Uterus (tissue), 4 donors: ENCODE measurements at places on chromosomes 1 and 21. TPM values are rescaled to one million over a fixed set of nuclear protein-coding genes. Genes with fewer than 3 reads are reported as not detected.

Gene SORT1
- total RNA-seq = 22.9 TPM

GRCh38 chr1:55197099-55197498 is 18.1 kb downstream of the USP24 start:
- H3K4me3 ChIP-seq = no peak overlapping the region
- H3K27ac ChIP-seq = peak overlapping the region; percentile 51
- no peaks in the 10 kb centered on the region for H3K27me3 ChIP-seq
- DNase-seq = no peak
- no peaks in the 10 kb centered on the region for H3K36me3 ChIP-seq
- H3K4me1 ChIP-seq = no peaks in the 10 kb centered on the region

- H3K27me3 ChIP-seq = no peaks in the 10 kb centered on the region
- H3K36me3 ChIP-seq = no peaks in the 10 kb centered on the region
- no peak for DNase-seq
- no peaks in the 10 kb centered on the region for H3K4me1 ChIP-seq
Observed at GRCh38 chr1:210475321-210475720, 146.6 kb downstream of the HHAT start.

Gene DDAH1
- 12.9 TPM for total RNA-seq

DNA sequence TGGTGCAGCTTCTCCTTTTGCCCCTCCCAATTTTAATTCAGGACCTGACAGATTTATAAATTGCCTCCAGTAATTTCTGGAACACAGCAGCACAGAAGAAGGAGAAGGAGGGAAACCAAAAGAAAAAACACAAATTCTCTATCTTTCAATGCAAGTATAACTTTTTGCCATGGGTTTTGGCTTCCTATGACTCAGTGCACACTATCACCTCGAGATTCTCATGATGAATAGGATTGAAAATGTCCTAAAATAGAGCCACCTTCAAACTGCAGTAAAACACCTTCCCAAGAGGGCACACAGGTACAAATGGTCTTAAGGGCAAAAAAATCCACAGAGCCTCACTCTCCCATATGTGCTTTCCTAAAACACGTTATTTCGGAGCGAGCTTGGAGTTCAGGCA is 113.6 kb downstream of the HLCS start:
- H3K27me3 ChIP-seq = no peaks in the 10 kb centered on the region
- H3K4me1 ChIP-seq = no peaks in the 10 kb centered on the region
- DNase-seq = no peak
- no peak overlapping the region for H3K4me3 ChIP-seq
- no peaks in the 10 kb centered on the region for H3K36me3 ChIP-seq

Gene DENND4B
- total RNA-seq = 29.9 TPM

GRCh38 chr1:1967879-1968278 is 35.7 kb downstream of the CFAP74 start:
- no peaks in the 10 kb centered on the region for H3K27me3 ChIP-seq
- H3K4me3 ChIP-seq = no peak overlapping the region
- H3K36me3 ChIP-seq = no peaks in the 10 kb centered on the region
- H3K4me1 ChIP-seq = no peaks in the 10 kb centered on the region

DNA sequence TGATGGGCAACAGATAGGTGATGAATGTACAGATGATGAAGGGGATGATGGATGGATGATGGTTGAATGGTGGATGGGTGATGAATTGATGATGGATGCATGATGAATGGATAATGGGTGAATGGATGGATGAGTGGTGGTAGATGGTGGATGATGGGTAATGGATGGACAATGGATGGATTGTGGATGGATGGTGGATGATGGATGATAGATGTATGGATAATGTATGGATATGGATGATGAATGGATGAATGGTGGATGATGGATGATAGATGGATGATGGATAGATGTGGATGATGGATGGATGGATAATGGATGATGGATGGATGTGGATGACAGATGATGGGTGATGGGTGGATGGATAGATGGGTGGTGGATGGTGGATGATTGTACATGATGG is 35.7 kb downstream of the WNT3A start:
- H3K36me3 ChIP-seq = no peaks in the 10 kb centered on the region
- H3K4me1 ChIP-seq = no peaks in the 10 kb centered on the region

- no peak overlapping the region for H3K4me3 ChIP-seq
- H3K27ac ChIP-seq = no peak overlapping the region
- H3K36me3 ChIP-seq = no peaks in the 10 kb centered on the region
- no peak for DNase-seq
- H3K27me3 ChIP-seq = no peaks in the 10 kb centered on the region
Observed at GRCh38 chr21:42575111-42575510, 61.5 kb downstream of the SLC37A1 start.

DNA sequence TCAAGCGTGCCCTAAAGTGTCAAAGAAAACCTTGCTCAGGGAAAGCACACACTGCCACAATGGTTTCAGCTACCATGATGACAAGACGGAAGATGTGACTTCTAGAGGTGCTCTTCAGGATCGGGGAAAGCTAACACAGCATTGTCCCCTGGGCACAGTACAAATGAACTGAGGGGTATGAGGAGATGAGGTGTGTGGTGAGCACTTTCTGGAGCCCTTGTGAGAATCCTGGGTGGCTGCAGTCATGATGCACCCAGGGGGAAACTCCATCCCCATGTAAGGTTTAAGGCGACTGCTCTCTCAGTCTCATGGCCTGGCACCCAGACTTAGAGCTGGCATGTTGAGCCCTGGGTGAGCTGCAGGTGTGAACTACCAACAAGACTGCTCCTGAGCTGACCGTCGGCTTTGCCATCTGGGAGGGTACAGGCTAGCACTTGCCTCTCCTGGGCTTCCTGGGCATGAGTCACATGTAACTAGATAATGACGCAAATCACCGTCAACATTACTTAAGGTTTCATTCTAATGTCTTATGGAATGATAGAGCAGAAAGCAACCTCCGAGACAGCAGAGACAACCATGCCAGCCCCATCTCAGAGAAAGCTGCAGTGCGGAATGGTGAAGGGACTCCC is 144.6 kb downstream of the CLIC6 start:
- H3K4me1 ChIP-seq = no peaks in the 10 kb centered on the region
- no peaks in the 10 kb centered on the region for H3K36me3 ChIP-seq
- no peak for DNase-seq
- H3K4me3 ChIP-seq = no peak overlapping the region
- H3K27me3 ChIP-seq = no peaks in the 10 kb centered on the region

Gene UBL4B
- total RNA-seq = not detected

Gene CLEC20A
- not detected for total RNA-seq

GRCh38 chr1:213281640-213282301 is 230.7 kb downstream of the RPS6KC1 start:
- H3K27me3 ChIP-seq = no peaks in the 10 kb centered on the region
- no peak overlapping the region for H3K4me3 ChIP-seq
- H3K27ac ChIP-seq = no peak overlapping the region

- H3K4me3 ChIP-seq = no peak overlapping the region
- no peaks in the 10 kb centered on the region for H3K36me3 ChIP-seq
- H3K27ac ChIP-seq = no peak overlapping the region
- H3K4me1 ChIP-seq = no peaks in the 10 kb centered on the region
Observed at GRCh38 chr1:111174070-111174469, 26.4 kb downstream of the DENND2D start.

Gene NPHP4
- total RNA-seq = 12.2 TPM

DNA sequence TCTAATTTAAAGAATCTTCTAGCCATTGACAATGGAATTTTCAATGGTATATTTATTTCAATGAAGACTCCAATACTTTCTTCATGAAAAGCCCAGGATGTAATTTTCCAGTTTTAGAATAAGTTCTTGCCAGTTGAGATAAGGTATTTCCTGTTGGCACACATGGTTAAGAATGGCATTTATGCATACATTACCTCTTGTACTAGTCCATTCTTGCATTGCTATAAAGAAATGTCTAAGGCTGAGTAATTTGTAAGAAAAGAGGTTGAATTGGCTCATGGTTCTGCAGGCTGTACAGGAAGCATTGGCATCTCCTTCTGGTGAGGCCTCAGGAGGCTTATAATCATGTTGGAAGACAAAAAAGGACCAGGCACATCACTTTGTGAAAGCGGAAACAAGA is 1179.6 kb downstream of the AMY1C start:
- no peak for DNase-seq
- no peaks in the 10 kb centered on the region for H3K27me3 ChIP-seq
- no peaks in the 10 kb centered on the region for H3K36me3 ChIP-seq
- H3K4me3 ChIP-seq = no peak overlapping the region

Gene CFHR1
- total RNA-seq = not detected

Gene SEC16B
- 12.6 TPM for total RNA-seq

Gene DIRAS3
- not detected for total RNA-seq

DNA sequence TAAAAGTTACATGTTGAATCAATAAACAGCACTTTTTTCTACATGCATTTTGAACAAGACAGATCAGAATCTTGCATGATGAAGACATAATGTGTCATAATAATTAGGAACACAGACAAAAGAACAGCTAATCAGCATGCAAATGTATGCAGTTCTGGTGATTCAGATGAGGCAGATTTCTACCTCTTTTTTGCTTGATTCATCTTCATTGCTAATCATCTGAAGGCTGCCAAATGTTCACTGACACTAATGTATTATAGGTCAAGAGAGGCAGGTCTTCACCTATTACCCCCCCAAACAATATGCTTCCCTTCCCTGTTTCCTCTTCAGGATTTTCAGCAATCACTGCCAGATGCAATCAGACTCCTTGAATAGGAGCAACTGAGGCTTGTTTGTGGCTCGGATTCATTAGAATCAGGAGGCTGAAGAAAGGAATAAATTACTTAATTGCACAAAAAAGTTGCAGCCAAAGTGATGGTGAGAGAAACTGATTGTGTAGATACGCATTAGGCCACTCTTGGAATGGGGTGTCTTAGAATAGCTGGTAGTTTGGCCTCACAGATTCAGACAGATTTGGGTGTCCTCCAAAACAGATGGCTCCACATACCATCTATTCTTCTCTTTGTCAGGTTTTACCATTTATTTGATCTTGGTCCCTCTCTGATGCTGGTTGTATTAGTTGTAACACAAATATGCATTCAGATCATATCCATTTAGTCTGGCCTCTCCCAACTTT is 275.4 kb downstream of the RPS6KC1 start:
- no peaks in the 10 kb centered on the region for H3K36me3 ChIP-seq
- no peak overlapping the region for H3K4me3 ChIP-seq
- no peaks in the 10 kb centered on the region for H3K4me1 ChIP-seq

GRCh38 chr1:220370041-220370700 is 97.9 kb upstream of the RAB3GAP2 start:
- DNase-seq = no peak
- no peaks in the 10 kb centered on the region for H3K4me1 ChIP-seq
- no peak overlapping the region for H3K27ac ChIP-seq
- no peaks in the 10 kb centered on the region for H3K36me3 ChIP-seq

DNA sequence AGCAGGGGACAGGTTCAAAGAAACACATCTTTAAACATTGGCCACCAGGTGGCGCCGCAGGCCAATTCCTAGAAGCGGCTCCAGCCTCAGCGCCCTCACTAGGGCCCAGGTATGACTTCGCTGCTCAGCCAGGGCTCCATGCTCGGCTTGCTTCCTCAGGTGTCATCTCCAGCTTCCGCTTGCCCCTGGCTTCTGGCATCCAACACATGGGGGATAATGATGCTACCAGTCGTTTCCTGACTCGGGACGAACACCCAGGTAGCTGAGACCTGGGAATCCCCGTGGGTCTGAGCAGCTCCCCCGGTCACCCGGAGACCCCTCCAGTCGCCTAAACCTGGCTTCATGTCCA is 8.5 kb upstream of the MEX3A start:
- H3K27me3 ChIP-seq = no peaks in the 10 kb centered on the region
- H3K27ac ChIP-seq = peak overlapping the region; percentile 52
- no peaks in the 10 kb centered on the region for H3K36me3 ChIP-seq

GRCh38 chr1:115499253-115499652 is 142.5 kb upstream of the VANGL1 start:
- H3K4me3 ChIP-seq = no peak overlapping the region
- no peaks in the 10 kb centered on the region for H3K27me3 ChIP-seq
- no peaks in the 10 kb centered on the region for H3K36me3 ChIP-seq
- no peak overlapping the region for H3K27ac ChIP-seq
- no peaks in the 10 kb centered on the region for H3K4me1 ChIP-seq
- DNase-seq = no peak

GRCh38 chr1:71080230-71080738 is 551 bp downstream of the ZRANB2 start:
- H3K27ac ChIP-seq = peak overlapping the region; percentile 84
- H3K4me1 ChIP-seq = peaks cover 7% of the 10 kb centered on the region
- DNase-seq = no peak
- H3K36me3 ChIP-seq = no peaks in the 10 kb centered on the region

GRCh38 chr1:174206148-174206836 is 47.0 kb downstream of the RABGAP1L start:
- no peak for DNase-seq
- no peak overlapping the region for H3K27ac ChIP-seq
- H3K36me3 ChIP-seq = no peaks in the 10 kb centered on the region
- no peaks in the 10 kb centered on the region for H3K27me3 ChIP-seq
- no peak overlapping the region for H3K4me3 ChIP-seq

Gene HES4
- 33.0 TPM for total RNA-seq

DNA sequence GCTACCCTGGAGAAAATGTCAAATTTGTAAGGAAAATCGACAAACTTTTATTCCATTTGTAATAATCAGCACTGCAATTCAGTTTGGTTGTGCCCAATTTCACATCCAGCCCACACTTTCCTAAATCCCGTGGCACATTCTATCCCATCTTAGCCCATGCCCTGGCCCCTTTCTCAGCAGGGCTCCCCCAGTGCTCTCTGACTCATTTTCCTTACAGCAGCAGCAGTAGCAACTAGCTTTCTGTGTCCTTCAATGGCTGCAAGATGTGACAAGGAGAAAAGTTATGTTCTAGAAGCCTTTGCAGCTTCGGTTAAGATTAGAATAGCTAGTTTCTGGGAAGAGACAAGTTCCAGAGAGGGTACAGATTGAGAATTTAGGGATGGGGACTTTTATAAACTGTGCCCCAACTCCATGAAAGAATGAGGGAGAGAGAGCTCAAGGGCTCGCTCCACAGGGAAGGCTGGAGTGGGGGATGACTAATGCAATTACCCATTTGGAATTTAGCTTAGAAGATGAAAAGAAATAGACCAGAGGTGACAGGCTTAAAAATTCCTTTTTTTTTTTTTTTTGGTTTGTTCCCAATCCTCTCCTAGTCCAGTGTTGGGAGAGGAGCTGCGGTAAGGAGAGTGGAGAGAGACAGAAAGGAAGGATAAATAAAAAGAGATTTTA is 47.0 kb upstream of the POU2F1 start:
- no peaks in the 10 kb centered on the region for H3K36me3 ChIP-seq
- no peak overlapping the region for H3K27ac ChIP-seq
- H3K4me3 ChIP-seq = no peak overlapping the region

Gene PPIE
- total RNA-seq = 20.0 TPM

DNA sequence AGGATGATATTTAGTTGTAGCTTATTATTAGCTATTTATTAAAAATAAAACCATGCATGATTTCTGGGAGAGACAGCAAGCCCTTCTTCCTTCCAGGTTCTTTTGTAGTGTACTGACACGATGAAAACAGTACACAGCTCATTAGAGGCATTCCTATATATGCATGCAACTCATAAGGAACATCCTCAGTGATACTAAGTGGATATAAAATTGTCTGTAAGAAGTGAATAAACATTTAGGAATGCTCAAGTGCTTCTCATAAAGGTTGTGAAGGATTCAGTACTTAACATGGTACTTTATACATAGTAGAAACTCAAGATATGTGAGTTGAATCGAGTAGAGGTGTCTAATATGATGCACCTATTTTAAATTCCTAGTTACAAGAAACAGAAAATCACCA is 287.7 kb downstream of the SDCCAG8 start:
- H3K4me1 ChIP-seq = no peaks in the 10 kb centered on the region
- H3K27ac ChIP-seq = no peak overlapping the region
- H3K36me3 ChIP-seq = no peaks in the 10 kb centered on the region
- DNase-seq = no peak
- H3K4me3 ChIP-seq = no peak overlapping the region

Gene PRAMEF18
- not detected for total RNA-seq
